Skin of body (tissue), 3 donors: ENCODE measurements at places on chromosomes 3 and 15.

DNA sequence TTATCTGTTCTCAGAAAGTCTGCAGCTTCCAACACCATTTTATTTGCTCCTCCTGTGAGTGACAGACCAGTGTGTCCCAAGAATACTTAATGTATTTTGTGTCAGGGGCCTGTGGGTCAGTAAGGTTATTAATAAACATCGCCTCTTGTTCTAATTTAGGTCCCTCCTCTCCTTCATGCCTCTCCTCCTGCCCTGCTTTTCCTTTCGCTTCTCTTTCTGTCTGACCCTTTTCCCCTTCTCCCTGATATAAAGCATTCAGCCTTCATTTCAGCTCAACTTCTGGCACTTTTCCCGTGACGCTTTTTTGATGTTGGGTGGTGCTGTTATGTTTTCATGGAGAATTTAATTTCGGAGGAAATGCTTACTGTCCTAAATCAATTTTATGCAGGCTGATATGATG lies 29.7 kb upstream of the NR2F2 start:
- no peak for DNase-seq

- DNase-seq = no peak
These were observed 187.5 kb upstream of the THRB start for GRCh38 chr3:24682141-24682547.

DNA sequence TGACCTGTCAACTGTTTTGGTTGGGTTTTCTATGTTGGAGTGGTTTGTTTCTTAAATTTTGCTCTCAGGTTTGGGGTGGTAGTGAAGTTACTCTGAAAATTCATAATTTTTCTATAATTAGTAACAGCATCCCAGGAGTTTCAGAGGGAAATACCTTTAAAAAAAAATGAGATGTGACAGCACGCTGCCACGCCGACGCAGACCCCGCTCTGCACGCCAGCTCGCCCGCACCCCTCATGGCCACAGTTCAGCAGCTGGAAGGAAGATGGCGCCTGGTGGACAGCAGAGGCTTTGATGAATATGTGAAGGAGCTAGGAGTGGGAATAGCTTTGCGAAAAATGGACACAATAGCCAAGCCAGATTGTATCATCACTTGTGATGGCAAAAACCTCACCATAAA lies 34.6 kb downstream of the AKAP13 start:
- no peak for DNase-seq

GRCh38 chr3:146035366-146035765 lies 125.6 kb downstream of the PLOD2 start:
- DNase-seq = no peak

DNA sequence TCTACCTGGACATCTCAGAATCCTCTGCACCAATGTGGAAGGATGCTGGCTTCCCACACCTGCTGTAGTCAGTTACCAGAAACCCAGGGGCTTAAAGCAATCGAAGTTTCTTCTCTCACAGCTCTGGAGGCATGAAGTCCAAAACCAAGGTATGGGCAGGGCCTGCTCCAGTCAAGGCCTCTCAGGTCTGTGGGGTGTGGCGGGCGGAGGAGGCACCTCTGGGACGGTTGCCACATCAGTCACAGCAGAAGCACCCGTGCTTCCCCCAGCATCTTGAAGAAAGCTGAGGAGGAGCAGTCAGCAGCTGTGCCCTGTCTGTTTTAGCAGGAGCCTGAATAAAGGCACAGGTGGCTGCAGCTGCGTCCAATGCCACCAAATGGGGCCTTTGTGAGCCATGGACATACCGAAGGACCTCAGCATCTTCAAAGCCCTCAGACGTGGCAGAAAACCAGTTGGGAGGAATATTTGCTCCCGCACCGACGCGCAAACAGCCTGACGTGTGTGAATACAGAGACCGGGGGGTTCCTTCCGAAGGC lies 68.9 kb downstream of the TFRC start:
- DNase-seq = no peak

- DNase-seq = no peak
These were observed 210.6 kb upstream of the ATP10A start for GRCh38 chr15:26073430-26074333.
